T-helper 2 cell (primary cell): ENCODE measurements at places on chromosomes 16 and 17.

DNA sequence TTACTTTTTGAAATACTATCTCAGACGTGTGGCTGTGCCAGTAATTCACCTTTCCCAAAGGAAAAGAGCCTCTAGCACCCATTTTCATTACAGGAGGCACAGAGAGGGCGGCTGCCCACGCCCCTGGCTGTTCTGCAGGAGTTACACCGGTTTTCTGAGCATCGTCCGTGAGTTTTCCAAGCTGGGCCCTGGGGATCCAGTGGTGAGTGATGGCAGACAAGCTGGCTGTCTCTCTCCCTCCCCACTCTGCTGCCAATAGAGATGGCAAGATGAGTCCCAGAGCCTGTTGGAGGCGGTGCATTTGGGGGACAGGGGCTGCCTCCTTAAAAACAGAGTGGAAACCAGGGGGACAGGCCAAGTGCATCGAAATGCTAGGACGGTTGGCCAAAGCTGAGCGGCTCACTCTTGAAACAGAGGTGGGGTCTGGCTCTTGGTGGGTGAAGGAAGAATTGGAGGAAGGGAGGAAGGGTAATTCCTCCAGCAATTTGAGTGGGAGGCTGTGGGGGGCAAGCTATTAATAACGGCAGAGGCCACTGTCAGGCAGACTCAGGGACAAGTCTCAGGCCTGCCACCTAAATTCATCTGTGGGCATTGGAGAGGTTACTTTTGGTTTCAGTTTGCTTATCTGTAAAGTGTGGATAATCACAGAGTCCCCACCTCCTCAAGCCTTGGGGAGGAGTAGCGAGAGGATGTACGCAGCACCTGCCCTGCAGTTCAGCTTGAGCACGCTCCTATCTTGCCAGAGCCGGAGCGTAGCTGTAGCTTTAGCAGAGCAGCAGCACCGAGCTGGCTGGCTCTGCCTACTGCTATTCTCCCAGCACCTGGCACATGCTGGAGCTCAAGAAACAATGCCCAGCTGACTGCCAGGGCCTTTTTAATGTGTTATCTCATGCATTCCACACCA, 7.5 kb upstream of the NOS2 start:
- DNase-seq, result peak; percentile 46

DNA sequence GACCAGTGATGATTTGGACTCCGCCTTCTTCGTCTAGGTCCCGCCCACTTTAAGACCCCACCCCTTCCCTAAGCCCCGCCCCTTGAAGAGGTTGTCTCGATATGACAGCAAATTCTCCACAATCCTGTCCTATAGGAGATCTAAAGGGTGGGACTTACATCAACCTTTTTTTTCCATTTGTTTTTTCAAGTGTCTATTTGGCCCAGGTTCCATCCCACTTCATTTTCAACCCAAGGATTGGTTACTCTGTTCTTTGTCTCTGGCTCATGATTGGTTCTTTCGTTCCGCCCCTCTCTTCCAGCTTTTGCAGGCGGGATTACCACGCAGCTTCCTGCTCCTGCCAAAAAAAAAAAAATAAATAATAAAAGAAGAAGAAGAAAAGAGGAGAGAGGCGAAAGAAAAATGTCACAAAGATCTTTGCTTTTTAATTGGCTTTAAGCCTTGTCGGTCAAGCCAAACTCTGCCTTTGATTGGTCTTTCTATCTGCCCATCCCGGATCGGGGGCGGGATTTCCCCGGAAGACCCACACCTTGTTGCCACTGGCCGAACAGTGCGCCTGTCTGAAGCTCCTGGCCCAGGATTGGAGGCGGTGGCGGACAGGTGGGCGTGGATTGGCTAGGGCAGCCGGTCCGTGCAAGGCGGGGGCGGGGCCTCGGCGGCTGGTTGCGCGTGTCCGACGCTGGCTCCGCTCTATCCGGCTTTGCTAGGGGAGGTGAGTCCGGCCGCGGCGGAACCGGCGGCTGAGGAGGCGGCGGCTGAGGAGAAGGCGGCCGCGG, 1.2 kb upstream of the NLK start:
- DNase-seq, result peak; percentile 99

DNA sequence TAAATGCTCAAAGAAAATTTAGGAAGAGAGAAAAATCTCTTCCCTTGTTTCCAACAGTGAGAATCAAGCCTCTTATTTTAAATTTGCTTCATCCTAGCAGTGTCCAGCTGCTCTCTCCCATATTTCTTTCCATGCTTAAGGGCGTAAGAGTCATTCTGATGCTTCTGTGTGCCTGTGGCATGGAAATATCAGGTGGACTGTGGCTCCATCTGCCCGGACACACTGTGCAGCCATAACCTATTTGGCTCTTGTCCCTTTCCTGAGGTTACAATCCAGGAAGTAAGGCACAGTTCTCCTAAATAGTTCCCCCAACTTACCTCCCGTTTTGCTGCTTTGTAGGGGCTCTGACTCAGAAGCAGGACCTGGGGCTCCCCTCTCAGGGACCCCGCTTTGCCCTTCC, 6.3 kb upstream of the KRT222 start:
- DNase-seq, result no peak

GRCh38 chr16:72788269-72788809, 259.6 kb downstream of the ZFHX3 start:
- no peak for DNase-seq

DNA sequence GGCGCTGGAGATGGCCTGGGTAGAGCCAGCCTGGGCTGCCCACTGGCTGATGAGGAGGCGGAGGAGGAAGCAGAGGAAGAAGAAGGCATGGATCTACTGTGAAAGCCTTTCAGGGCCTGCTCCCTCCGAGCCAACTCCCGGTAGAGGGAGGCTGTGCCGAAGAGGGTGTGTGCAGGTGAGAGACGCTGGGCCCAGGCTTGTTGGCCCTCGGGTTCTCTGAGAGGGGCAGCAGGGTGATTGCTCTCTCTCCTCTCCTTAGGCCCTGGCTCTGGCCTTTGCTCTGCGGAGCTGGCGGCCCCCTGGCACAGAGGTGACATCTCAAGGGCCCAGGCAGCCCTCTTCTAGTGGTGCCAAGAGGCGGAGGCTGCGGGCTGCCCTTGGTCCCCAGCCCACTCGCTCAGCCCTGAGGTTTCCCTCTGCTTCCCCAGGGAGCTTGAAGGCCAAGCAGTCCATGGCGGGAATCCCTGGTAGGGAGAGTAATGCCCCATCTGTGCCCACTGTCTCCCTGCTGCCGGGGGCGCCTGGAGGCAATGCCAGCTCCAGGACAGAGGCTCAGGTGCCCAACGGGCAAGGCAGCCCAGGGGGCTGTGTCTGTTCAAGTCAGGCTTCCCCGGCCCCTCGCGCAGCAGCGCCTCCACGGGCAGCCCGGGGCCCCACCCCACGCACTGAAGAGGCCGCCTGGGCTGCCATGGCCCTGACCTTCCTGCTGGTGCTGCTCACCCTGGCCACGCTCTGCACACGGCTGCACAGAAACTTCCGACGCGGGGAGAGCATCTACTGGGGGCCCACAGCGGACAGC, 3.6 kb downstream of the TP53I13 start:
- DNase-seq, result no peak

GRCh38 chr17:31321966-31322365, 544 bp upstream of the EVI2A start:
- no peak for DNase-seq

DNA sequence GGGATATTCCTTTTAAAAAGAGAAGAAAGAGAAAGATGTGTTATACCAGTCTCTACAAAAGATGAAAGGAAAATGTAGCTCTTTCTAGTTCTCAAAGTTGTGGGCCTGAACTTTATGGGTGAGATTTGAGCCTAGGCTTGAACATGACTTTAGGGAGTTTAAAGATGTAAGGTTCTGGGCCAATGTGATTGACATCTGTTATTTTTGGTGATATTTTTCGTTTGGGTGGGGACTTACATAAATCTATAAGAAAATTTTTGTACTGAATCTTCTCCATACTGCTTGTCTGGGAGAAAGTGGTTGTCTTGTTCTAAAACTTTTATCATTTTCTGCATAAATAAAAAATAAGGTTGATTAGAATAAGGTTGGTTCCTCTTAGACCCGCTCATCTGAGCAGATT, 4.8 kb downstream of the PRKCA start:
- no peak for DNase-seq

- DNase-seq, result no peak
Observed at GRCh38 chr16:2088759-2089358, 41.1 kb downstream of the TSC2 start.

- DNase-seq, result peak; percentile 10
Observed at GRCh38 chr16:29663016-29663806, at the start of gene SPN. SPN (plus strand) TSS chr16:29663247; CDS start chr16:29663729, 482 bp downstream.

DNA sequence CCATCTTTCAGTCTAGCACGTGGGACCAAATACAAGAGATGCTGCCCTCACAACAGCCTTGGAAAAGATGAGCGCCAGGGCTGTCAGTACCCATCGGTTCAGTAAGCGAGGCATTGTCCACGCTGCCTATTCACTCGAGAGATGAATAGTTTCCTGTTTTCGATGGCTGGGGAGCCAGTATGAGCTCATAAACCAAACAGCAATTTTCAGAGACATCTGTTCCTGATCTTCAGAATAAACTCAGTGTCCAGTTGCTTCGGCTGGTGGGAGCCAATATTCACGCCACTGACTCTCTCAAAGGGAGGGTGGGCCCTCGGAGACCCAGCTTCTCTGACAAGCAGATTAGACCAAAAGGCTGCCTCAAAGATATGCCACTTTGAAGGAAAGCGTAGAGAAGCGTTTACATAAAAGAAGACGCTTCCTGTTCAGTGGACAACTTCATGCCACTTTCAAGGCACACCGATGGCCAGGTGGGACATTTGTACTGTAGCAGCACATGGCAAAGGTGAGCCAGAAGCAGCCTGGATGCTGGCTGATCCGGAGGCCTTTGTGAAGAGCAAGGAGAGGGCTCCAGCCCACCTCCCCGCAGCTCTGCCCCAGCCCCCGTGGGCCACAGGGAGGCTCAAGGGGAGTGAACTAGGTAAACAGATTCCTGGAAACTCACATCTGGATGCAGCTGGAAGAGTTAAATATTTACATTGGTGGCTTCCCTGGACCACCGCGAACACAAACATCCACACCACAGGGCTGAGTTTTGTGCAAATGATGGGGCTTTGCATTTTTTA, 6.0 kb downstream of the TIMM22 start:
- no peak for DNase-seq

DNA sequence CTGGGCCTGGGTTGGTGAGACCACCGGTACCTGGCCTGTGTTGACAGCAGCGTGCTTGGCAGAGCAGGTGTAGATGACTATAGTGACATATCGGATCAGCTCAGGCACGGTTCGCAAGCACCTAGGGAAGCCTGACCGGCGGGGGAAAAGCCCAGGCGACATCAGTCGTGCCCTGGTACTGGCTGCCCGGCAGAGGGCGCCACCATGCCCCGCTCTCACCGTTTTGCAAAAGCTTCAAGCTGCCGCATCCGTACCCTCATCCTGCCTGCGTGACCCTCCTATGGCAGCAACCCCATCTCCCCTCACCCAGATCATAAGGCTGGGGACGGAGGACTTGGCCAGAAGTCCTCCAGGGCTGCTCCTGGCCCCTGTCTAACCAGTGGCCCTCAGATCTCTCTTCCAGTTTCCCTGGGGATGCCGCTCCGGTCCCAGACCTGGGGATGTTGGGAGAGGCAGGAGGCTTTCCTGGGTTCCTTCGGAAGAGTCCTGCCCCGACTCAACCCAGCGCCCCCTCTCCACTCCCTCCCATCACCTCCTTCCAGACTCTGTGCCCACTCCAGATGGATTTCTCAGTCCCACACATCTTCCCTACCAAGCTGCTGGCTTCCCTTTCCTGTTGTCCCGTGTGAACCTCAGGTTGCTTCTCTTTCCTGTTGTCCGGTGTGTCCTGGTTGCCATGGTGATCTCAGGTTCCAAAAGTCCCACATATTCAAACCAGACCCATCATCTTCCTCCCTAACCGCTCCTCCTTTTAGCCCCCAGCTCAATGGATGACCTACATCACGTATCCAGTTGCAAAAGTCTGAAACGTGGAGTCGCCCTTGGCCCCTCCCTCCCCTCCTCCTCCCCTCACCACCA, 13.7 kb downstream of the ALOX12B start:
- peak; percentile 83 for DNase-seq

GRCh38 chr16:87420026-87421002, 28.2 kb downstream of the MAP1LC3B start:
- no peak for DNase-seq

- DNase-seq, result no peak
Observed at GRCh38 chr16:30858111-30858495, 35.8 kb downstream of the BCL7C start.

DNA sequence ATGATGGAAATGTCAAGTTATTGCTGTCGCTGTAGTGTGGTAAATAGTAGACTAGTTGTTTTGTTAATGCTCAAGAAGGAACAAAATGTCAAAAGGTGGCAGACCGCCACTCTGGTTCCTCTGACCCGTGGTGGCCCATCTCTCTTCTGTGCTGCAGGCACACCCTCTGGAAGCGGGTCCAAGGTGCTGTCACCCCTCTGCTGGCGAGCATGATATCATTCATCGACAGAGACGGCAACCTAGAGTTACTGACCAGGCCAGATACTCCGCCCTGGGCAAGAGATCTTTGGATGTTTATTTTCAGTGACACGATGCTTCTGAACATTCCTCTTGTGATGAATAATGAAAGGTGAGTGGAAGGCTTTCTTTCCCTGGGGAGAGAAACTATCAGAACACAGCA, 56.8 kb upstream of the ENDOV start:
- DNase-seq, result no peak

- DNase-seq, result no peak
Observed at GRCh38 chr17:69043098-69043734, 17.5 kb downstream of the ABCA9 start.

DNA sequence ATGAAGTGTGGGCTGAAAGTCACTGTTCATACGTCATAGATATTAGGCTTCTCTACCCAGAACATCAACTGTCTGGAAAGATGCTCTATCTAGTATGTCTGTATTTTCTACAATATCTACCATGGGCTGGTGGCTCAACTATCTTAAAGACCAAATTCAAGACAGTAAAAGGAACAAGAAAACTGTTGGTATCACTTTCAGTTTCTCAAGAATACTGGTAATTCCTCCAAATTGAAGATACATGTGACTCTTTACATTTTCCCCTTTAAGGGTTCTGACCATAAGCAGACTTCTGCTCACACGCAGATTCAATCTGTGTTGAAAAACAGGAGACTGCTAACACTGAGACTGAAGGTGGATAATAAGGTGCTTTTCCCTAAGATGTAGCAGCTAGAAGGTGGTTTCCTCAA, 24.2 kb downstream of the XPO6 start:
- DNase-seq, result no peak

- DNase-seq, result peak; percentile 77
Observed at GRCh38 chr16:30996985-30997724, 12.1 kb downstream of the HSD3B7 start.

GRCh38 chr17:55872374-55872773, 121.5 kb downstream of the PCTP start:
- no peak for DNase-seq
